ENCODE measurements at places on chromosomes 12 and 14.

- no peak for DNase-seq
These were observed 33.0 kb downstream of the KLHL28 start for GRCh38 chr14:44928793-44929192.

- no peak for DNase-seq
These were observed 21.0 kb downstream of the IGF1 start for GRCh38 chr12:102459314-102459713.

DNA sequence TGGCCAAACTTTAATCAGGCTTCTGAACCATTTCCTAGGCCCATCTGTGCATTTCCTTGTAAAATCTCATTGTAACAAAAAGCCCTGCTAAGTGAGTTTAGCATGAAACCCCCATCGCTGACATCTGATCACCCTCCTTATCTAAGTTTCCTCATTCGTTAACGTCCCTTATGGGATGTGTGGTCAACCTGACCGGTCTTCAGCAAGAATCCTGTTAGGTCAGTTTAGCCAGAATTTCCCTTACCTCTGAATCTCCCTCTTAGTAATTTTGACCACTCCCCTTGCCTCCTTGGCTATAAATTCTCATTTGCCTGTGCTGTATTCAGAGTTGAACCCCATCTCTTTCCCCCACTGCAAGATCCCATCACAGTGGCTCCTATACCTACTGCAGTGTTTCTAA is 239.3 kb downstream of the RMST start:
- DNase-seq: no peak

DNA sequence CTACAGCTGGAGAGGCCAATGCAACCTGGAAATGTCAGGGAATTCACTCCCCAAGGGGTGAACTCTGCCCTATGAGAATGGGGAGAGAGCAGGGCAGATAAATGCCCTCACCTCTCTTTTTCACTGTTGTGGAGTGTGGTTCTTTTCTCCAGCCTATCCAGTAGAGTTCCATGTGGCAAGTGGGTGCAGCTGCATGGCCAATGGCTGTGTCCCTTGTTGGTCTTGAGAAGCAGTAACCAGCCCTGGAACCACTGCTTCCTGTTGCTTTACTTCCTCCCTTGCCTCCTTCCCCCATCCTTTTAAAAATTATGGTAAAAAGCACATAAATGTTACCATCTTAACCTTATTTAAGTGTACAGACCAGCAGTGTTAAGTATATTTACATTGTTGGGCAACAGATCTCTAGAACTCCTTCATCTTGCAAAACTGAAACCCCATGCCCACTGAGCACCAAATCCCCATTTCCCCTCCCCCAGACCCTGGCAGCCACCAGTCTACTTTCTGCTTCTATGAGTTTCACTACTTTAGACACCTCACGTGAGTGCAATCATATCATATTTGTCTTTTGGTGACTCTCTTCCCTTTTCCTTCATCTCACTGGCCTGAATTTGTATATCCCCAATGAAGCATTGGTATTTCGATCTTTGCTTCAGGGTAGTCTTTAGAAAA is 77.0 kb upstream of the GRIP1 start:
- DNase-seq: no peak

DNA sequence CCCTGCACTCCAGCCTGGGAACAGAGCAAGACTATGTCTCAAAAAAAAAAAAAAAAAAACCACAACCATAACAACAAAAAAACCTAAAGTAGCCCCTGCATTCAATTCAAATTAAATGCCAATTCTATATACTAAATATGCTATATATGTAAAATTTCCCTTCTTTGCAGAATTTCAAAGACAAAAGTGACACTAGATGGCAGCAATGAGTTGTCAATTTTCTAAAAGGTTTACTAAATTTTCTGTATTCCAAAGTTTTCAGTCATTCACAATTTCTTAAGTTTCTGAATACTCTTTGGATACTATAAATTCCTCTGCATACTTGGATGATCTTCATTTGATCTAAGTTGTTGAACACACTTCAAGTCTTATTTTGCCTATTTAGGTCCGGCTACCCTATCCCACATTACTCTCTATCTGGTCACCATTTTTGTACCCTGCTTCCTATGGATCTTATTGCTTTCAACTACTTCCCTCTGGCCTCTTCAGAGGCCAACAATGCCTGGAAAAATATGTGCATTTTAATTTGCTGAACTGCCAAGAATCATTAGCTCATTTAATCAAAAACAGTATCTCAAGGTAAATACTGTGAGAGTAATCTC is 27.9 kb downstream of the HNRNPC start:
- DNase-seq: no peak

- no peak for DNase-seq
These were observed 51.7 kb downstream of the ATP23 start for GRCh38 chr12:57993030-57993429.

- DNase-seq: peak; percentile 21
These were observed 47.2 kb downstream of the PLCZ1 start for GRCh38 chr12:18690653-18691052.

DNA sequence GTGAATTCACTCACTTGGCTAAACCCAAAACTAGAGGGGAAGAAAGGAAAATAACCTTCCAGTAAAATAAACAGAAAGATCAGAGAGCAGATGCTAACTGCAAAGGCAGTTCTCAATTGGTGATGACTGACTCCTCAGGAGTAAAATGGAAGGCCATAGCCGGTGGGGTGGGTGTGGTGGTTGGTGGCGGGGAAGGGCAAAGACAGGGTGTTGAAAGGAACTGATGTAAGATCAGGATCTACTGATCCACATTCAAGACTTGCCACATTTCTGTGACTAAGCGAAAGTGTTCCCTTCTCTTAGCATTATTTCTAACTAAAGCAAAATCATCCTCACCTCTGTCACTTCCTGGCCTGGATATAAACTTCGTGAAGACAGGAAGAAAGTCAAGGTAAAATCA is 26.3 kb upstream of the TC2N start:
- DNase-seq: no peak
